ENCODE measurements at places on chromosomes 13 and 19.

- DNase-seq, result no peak
Observed at GRCh38 chr19:38736413-38737280, 7.6 kb downstream of the CAPN12 start.

- no peak for DNase-seq
Observed at GRCh38 chr13:40047322-40047771, 391.9 kb downstream of the COG6 start.

DNA sequence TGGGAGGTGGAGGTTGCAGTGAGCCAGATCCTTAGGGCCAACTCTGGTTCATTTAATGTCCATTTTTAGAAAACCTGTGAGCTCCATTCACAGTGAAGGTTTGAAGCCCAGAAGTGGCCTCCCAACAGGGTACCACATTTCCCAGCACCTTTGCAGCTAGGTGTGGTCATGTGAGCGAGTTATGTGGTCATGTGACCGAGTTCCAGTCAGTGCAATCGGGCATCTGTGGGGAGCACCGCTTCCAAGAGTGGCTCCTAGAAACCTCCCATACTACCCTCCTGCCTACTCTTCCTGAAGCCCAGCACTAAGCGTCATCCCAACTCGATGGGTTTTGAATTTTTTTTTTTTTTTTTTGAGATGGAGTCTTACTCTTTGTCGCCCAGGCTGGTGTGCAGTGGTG lies 663 bp upstream of the PLA2G4C start:
- DNase-seq, result no peak

DNA sequence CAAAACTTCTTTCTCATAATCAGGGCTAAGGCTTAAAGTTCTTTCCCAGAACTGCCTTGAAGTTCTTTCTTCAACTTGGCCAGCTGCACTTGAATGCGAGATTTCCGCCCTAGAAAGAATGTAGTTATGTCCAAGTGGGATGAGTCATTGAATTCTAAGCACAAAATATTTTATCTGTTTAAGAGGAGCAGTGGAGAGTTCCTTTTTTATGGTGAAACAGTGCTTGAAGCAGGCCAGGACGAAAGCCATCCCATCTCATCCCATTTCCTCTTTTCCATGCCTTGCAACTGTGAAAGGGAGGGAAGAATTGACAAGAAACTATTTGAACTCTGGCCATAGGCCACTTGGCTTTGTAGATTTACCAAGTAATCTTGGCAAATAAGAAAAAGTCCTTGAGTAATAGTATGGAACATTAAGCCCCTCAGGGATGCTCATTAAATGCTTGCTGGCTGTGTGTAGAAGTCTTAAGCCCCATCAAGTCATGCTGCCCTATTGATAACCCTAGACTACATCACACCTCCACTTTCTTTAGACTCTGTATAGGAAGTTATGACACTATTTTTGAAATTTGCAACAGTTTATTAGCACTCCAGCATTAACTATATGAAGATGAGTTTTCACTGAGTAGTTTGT lies 174.5 kb downstream of the KCTD12 start:
- DNase-seq, result no peak

GRCh38 chr19:46147166-46147740 lies 785 bp upstream of the IGFL2 start:
- DNase-seq, result no peak

GRCh38 chr13:87274209-87274819 lies 396.9 kb upstream of the SLITRK5 start:
- no peak for DNase-seq

GRCh38 chr19:23116802-23117571 lies at the start of gene ZNF730:
Gene ZNF730 (plus strand): TSS chr19:23117025. CDS start chr19:23117174, 149 bp downstream.
- DNase-seq, result no peak

GRCh38 chr19:35399948-35400772 lies 29.3 kb downstream of the GPR42 start:
- DNase-seq, result no peak

DNA sequence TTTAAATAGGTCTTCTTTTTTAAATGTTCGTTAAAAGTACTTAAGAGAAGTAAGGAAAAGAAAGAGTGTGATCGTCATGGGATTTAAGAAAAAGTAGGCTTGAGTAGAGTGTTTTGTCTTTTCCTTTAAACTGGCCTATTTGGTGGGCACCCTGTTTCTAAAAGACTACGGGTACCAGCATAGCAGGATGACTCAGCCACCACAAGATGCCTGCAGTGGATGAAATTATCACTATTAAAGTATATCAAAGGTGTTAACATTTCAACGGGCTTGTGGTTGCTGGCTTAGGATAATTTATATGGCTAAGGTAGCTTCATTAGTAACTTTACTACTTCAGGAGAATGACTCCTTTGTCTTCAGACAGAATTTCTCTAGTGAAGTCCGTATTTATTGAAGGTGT lies 112.6 kb downstream of the STARD13 start:
- DNase-seq, result no peak

GRCh38 chr19:49912965-49913685 lies 15.9 kb upstream of the ATF5 start:
- no peak for DNase-seq

DNA sequence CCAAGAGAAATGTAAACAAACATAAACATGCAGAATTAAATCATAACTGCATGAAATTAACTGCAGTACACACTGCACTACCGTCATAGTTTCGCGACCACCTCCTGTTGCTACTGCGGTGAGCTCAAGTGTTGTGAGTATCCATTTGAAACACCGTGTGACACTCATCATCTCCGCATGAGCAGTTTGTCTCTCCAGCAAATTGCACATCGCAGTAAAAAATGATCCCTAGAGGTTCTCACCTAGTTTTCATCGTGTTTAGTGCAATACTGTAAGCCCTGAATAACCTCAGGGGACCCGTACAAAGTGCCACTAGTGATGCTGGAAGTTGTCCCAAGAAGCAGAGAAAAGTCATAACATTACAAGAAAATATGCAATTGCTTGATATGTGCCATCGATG lies 147.7 kb downstream of the DPF1 start:
- DNase-seq, result no peak

DNA sequence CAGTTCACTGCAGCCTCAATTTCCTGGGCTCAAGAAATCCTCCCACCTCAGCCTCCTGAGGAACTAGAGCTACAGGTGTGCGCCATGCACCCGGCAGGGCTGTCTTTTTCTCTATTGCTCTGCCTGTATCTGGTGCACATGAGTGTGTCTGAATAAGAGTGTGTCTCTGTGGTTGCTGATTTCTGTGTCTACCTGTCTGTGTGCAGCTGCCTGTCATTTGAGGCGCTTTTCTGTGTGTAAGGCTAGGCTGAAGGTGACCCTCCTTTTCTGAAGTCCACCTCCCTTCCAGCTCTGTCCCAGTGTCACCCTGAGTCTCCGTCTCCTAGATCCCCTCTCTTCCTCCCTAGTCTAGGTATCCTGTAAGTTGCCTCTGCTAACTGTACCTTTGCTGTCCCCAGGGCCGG lies 1.5 kb upstream of the PRR12 start:
- no peak for DNase-seq

DNA sequence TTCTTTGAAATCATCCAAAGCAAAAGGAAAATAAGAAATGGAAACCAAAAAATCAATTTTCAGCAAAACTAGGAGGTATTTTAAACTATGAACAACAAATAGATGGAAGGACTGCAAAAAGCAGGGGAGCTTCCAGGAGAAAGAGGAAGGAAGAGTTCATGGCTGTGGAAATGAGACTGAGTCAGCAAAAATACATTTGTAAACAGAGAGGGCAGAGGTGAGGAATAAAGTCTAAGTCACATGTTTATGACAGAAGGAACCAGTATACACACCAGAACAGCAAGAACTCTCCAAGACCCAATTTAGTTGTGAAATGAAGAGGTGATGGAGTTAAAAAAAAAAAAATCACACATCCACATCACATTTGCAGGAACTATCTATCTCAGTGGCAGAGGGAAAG lies 69.6 kb downstream of the RNASEH2B start:
- DNase-seq, result no peak

GRCh38 chr13:48979892-48980291 lies 4.2 kb downstream of the FNDC3A start:
- DNase-seq, result no peak

GRCh38 chr19:42436006-42436405 lies 6.7 kb downstream of the CXCL17 start:
- DNase-seq, result no peak

GRCh38 chr19:4559569-4559968 lies at the start of gene SEMA6B:
Gene SEMA6B (minus strand): TSS chr19:4559684. CDS start chr19:4558457, 1,227 bp downstream.
- no peak for DNase-seq

DNA sequence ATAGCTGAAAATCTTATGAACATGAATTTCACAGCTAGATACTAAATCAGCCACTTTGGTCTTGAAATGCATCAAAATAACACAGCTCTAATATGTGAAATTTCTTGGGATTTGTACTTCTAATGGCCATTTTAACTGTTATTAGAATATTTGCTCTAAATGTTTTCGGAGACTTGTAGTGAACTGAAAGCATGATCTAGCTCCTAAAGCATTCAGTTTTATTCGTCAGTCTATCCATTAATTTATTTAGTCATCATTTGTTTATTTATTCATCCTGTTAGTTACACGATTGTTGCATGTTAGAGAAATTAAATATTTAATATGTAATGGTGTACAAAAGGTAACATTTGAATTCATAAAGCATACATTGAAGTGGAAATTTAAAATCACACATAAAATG lies 1132.7 kb downstream of the SLITRK1 start:
- DNase-seq, result no peak

DNA sequence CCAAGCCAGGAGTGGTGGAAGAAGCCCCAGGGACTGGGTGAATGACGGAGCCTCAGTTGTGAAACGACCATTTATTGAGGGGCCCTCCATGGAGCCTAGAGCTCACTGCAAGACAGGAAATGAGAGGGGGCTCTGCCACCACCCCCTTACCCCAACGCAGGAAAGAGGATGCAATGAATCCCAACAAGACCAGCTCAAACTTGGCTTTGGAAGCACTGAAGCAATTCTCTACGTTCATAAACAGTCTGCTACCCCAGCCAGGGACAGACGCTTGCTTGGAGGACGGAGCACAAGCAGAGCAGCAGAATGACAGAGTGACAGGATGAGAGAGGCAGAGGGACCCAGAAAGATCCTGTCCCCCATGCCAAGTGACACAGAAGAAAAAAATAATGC lies 1.0 kb downstream of the PRKACA start:
- DNase-seq, result no peak

- DNase-seq, result no peak
Observed at GRCh38 chr19:5536337-5536894, 31.3 kb downstream of the TINCR start.

DNA sequence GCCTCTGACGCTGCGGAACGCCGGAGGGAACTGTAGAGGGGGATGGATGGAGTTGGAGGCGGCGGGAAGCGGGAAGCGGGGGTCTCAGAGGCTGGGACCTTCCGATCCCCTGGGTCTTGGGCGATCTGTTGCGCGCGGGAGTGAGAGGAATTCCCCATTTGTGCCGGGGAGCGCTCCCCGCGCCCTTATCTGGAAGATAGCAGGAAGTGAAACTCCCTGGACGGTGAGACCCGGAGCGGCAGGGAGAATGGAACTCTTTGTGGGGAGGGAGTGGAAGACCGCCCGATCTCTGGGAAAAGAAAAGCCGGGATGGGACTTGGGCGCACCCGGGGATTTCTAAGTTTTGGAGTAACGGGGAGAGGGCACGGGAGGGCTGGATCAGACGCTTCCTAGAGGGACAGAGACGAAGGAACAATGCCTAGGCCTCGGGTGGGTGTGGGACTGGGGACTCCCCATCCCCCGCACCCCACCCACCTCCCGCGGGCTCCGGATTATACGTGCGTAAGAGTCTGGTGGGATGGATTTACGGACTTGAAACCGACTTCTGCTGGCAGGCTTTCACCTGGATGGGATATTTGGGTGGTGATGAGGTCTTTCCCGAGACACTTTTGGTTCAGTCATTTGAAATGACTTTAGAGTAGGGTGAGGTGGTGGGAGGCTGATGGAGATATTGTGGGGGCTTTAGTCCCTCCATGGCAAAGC lies 495 bp downstream of the LSR start:
- no peak for DNase-seq

GRCh38 chr19:39890755-39891551 lies 43.5 kb downstream of the FCGBP start:
- DNase-seq, result peak; percentile 8

DNA sequence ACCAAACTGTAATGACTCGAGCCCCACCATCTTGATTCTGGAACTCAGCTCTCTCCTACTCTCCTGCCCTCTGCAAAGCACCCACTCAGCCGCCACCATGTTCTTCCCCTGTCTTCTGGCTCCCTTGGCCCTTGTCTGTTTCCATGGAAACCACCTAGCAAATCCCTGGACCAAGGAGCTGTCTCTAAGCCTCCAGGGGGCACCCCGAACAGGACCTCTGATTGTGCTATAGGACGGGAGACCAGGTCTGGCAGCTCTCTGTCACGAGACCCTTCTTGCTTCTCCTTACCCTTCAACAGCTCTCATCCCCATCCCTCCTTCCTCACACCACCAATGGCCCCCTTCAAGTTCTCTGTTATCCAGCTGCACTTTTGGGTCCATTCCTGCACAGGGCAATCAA lies 277.7 kb upstream of the ZNF507 start:
- no peak for DNase-seq

GRCh38 chr13:91567485-91568207 lies 169.2 kb downstream of the GPC5 start:
- DNase-seq, result no peak

GRCh38 chr19:43638995-43639518 lies 593 bp downstream of the CADM4 start:
- DNase-seq, result no peak

DNA sequence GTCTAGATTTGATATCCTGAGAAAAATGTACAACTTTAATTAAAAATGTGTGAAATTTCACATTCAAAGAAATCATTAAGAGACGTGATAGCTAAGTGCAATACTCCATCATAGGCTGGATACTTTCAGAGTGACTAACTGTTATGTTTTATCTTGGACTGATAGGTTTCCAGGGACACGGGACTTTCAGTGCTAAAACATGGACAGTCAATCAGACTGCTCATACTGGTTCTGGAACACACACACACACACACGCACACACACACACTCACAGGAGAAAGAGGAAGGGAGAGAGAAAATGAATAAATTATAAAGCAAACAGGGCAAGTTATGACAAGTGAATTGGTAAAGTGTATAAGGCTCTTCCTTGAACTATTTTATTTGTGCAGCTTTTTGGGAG lies 955.9 kb downstream of the SLITRK5 start:
- DNase-seq, result no peak

DNA sequence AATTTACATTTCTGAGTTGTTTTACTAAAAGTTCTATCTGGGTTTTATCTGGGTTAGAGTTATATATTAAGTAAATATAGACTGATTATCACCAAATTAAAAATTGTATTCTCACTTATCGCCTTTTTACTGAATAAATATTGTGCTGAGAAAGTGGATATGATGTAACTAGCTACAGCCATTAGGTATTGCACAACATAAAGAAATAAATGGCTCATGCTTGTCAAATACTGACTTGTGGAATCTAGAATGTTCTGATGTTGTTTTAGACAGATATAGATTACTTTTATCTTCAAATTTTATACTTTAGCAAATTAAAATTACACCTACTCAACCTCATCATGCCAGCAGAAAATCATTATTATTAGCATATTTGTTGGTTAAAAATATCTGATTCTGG lies 1277.1 kb upstream of the MIR17HG start:
- DNase-seq, result no peak

GRCh38 chr19:50327013-50327412 lies 2.2 kb downstream of the KCNC3 start:
- no peak for DNase-seq
